ENCODE measurements at places on chromosomes 3 and 15.

GRCh38 chr3:57706462-57706861 is 13.6 kb upstream of the DENND6A start:
- no peak overlapping the region for H3K27ac ChIP-seq
- no peak overlapping the region for H3K4me3 ChIP-seq
- peaks cover 4% of the 10 kb centered on the region for H3K27me3 ChIP-seq

- peaks cover 26% of the 10 kb centered on the region for H3K27me3 ChIP-seq
- no peaks in the 10 kb centered on the region for H3K36me3 ChIP-seq
- H3K4me3 ChIP-seq: no peak overlapping the region
- no peak for ATAC-seq
- H3K4me1 ChIP-seq: no peaks in the 10 kb centered on the region
- H3K27ac ChIP-seq: no peak overlapping the region
These were observed 27.0 kb upstream of the DYNC1LI1 start for GRCh38 chr3:32597656-32598055.

DNA sequence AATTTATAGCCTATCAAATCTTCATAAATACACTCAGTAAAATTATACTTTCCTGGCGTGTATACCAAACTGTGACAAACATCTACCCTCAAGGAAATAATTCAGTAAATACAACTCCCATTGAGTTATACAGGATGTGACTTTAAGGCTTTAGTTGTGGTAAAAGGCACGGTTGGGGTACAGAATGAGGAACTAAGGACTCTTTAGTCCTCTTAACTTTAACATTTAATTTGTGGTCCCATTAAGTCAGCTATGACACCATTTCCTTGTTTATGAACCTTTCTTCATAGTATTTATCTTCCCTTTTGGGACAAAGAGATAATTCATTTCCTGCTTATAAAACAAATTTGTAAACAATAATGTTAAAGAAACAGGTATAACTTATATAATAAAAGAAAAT is 30.2 kb downstream of the IFT80 start:
- H3K27ac ChIP-seq: no peak overlapping the region
- ATAC-seq: no peak
- H3K4me3 ChIP-seq: no peak overlapping the region

DNA sequence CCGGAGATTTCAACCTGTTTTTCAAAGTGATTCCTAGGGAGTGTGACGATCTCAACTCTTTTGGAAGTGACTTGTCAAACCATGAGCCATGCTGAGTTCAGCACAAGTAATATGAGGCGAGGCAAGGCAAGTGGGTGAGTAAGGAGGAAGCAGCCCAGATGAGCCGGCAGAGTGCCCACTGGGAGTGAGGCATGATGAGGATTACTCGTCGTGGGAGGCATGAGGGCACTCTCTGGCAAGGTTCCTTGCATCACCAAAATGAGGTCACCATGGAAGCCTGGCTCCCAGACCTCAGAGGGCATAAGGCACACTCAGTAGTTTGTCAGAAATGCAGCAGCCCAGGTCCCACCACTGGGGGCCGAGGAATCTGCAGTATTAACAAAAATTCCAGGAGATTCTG is 636.1 kb downstream of the MAGI1 start:
- H3K36me3 ChIP-seq: no peaks in the 10 kb centered on the region
- ATAC-seq: no peak
- no peak overlapping the region for H3K4me3 ChIP-seq
- H3K27me3 ChIP-seq: no peaks in the 10 kb centered on the region

DNA sequence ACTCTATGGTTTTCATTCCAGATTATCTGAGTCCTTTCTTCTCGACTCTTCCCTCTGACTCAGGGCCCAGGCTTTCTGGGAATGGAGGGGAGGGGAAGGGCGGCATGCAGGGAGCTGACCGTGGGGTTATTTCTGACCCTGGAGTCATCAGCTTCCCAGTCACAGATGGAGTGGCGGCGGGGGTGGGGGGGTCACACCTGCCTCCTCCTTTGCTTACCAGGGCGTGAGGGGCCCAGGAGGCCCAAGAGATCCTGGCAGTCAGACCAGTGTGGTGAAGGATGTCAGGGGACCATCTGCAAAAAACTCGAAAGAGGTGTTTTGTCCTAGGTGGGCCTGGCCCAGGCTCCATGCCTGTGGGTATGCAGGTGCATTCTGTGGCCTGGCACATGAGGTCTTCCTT is 996 bp upstream of the XIRP1 start:
- H3K4me3 ChIP-seq: peak overlapping the region; percentile 66
- H3K27ac ChIP-seq: peak overlapping the region; percentile 67
- peaks cover 19% of the 10 kb centered on the region for H3K4me1 ChIP-seq
- no peak for ATAC-seq

DNA sequence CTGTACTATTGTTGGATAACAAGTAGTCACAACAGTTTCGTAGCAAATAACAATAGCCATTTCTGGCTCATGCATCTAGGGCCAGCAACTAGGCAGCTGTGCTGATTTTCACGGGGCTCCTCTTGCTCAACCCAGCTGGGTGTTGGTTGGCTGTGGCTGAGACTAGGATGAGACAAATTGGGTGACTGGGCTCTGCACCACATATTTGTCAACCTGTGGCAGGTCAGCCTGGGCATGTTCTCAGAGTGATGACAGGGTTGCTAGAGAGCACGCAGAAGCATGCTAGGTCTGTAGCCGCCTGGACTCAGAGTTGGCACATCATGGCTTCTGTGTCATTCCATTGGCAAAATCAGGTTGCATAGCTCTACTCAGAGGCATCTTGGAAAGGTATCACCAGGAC is 175.9 kb downstream of the OTOL1 start:
- H3K27ac ChIP-seq: no peak overlapping the region
- no peak for ATAC-seq
- H3K36me3 ChIP-seq: no peaks in the 10 kb centered on the region
- no peaks in the 10 kb centered on the region for H3K27me3 ChIP-seq
- H3K4me1 ChIP-seq: no peaks in the 10 kb centered on the region

GRCh38 chr3:153166206-153166605 is 4.2 kb downstream of the RAP2B start:
- H3K4me3 ChIP-seq: peak overlapping the region; percentile 95
- H3K36me3 ChIP-seq: peaks cover 54% of the 10 kb centered on the region
- H3K27ac ChIP-seq: peak overlapping the region; percentile 93
- ATAC-seq: no peak
- peaks cover 33% of the 10 kb centered on the region for H3K4me1 ChIP-seq
- no peaks in the 10 kb centered on the region for H3K27me3 ChIP-seq

- no peak for ATAC-seq
- no peaks in the 10 kb centered on the region for H3K4me1 ChIP-seq
- H3K27me3 ChIP-seq: no peaks in the 10 kb centered on the region
- H3K4me3 ChIP-seq: no peak overlapping the region
- no peak overlapping the region for H3K27ac ChIP-seq
- no peaks in the 10 kb centered on the region for H3K36me3 ChIP-seq
These were observed 235.5 kb upstream of the THRB start for GRCh38 chr3:24730173-24730572.

DNA sequence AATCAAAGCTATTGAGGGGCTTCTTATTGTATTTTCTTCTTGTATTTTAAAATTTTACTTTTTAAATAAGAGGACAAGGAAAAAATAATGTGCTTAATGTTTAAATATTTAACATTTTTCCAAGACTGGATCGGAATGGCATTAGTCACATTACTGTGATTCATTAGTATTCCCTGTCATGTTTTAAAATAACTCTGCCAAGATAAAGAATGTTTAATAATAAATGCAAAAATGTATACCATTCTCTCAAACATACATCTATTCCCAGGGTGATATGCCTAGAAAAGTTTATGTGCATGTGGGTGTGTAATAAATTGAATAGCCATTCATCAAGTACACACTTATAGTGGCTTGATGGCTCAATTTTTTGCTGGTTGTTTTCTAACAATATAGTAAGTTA is 936.1 kb downstream of the PLOD2 start:
- no peaks in the 10 kb centered on the region for H3K27me3 ChIP-seq
- no peak for ATAC-seq
- H3K4me3 ChIP-seq: no peak overlapping the region

GRCh38 chr15:87120555-87120954 is 1040.9 kb downstream of the AGBL1 start:
- H3K4me1 ChIP-seq: no peaks in the 10 kb centered on the region
- H3K36me3 ChIP-seq: no peaks in the 10 kb centered on the region

- H3K27ac ChIP-seq: peak overlapping the region; percentile 8
- peaks cover 8% of the 10 kb centered on the region for H3K36me3 ChIP-seq
- no peak overlapping the region for H3K4me3 ChIP-seq
- ATAC-seq: peak; percentile 83
- no peaks in the 10 kb centered on the region for H3K27me3 ChIP-seq
- peaks cover 10% of the 10 kb centered on the region for H3K4me1 ChIP-seq
These were observed 21.8 kb downstream of the MAP2K5 start for GRCh38 chr15:67564021-67564967.

DNA sequence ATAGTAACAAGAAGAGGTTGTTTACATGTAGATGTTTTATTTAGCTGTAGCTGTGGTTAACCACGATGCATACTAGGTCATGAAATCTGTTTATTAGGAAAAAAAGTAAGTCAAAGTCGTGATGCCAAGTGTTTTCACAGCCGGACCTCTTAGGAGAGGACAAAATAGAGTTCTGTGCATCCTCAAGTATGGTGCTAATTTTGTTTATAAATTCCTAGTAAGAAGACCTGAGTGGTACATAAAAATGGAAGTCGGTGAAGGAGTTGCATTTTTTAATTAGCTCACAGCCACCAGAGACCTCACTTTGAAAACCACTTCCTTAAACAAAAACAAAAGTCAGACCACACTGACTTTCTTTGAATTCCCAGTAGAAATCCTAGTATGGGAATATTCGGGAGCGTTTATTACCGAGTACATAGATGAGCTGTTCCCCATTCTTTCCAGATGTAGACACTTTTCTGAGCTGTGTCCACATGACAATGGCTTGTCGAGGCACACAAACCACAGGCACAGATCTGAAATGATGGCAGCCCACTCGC is 143.6 kb upstream of the UBE2E1 start:
- H3K4me3 ChIP-seq: no peak overlapping the region
- no peaks in the 10 kb centered on the region for H3K36me3 ChIP-seq
- no peaks in the 10 kb centered on the region for H3K4me1 ChIP-seq
- no peak for ATAC-seq
- peaks cover 10% of the 10 kb centered on the region for H3K27me3 ChIP-seq
- H3K27ac ChIP-seq: no peak overlapping the region

- no peaks in the 10 kb centered on the region for H3K36me3 ChIP-seq
- H3K27ac ChIP-seq: no peak overlapping the region
- H3K27me3 ChIP-seq: no peaks in the 10 kb centered on the region
- no peak overlapping the region for H3K4me3 ChIP-seq
- no peaks in the 10 kb centered on the region for H3K4me1 ChIP-seq
These were observed 107.0 kb downstream of the SHOX2 start for GRCh38 chr3:157999246-157999645.

DNA sequence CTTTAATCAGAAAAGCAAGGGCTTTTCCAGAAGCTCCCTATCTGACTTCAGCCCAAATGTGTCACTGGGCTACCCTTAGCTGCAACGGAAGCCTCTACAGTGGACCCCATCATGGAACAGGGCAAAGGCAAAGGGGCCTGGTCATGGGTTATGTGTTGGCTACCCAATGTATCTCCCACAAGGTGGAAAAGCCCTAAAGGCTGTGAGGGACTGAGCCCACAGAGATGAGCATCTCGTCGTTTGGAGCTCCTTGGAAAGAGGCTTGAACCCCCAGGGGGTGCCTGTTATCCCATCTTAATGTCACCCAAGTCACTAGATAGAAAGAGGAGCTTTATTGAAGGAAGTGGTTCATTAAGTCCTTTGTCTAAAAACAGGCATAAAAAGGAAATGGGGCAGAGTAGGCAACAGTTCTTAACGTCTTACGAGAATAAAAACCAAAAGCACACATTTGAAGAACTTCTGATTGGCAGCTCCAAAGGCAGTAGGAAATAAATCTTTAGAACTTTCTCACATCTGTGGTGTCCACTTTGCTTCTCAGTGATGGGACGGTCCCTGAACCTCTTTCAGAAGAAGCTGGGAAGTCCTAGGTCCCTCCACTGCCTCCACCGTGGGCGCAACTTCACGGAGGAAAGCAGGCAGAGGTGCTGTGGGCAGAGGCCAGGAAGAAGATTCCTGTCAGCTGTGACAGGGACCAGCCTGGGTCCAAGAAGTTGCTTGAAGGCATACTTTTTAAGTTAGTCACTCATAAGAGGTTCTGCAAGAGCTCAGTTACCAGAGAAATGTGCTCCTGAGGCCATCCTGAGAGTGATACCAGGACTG is 93.7 kb downstream of the MYLK start:
- no peak overlapping the region for H3K27ac ChIP-seq
- ATAC-seq: no peak
- H3K27me3 ChIP-seq: peaks cover 27% of the 10 kb centered on the region
- H3K4me1 ChIP-seq: no peaks in the 10 kb centered on the region
- H3K36me3 ChIP-seq: no peaks in the 10 kb centered on the region

DNA sequence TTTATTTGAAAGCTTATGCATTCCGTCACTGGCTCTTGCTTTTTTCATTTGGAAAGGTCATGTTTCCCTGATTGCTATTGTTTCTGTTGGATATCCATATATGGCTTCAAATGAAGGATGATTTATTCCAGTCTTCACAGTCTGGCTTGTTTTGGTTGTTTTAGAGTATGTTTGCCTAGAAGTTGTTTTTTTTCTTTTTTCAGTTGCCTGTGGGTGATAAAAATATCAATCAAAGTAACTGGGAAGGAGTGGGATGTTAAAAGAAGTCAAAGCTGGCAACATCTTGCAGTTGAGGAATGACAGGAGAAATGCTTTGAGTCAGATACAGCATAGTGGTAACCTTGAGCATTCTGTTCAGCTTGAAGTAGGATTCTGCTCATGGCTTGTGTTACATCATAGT is 610.5 kb downstream of the PLOD2 start:
- H3K4me1 ChIP-seq: no peaks in the 10 kb centered on the region
- H3K4me3 ChIP-seq: no peak overlapping the region
- ATAC-seq: no peak
- no peak overlapping the region for H3K27ac ChIP-seq

DNA sequence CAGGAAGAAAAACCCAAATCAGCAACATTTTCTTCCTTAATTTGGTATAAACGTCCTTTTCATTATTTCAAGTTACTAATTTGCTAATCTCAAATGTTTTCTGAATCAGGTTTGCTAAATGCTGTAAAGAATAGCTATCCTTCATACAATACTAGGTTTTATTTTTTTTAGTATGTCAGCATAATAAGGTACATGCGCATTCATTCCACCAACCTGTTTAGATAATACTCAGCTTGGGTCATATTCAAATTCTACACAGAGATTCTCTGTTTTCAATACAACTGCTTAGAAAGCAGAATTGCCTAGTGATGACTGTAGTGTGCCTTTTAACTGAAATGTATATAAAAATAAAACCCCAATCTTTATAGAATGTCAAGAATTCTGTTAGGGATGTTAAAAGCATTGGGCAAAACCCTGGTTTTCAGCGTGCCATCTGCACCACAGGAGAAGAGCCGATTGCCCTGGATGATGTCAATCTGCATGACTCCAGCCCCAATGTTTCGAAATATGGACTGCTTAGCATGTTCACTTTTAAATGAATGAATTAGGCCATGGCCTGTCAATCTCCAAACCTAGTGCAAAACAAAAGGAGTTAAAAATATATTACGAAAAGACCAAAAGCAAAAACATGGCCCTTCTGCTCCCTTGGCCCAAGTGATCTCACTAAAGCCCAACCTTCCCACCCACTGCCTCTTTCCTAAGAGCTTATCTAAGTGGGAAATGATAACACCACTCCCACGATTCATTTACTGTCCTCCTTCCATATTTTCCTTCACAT is 107.4 kb downstream of the GLDN start:
- ATAC-seq: no peak
- H3K27me3 ChIP-seq: no peaks in the 10 kb centered on the region
- H3K36me3 ChIP-seq: peaks cover 7% of the 10 kb centered on the region
- H3K4me1 ChIP-seq: no peaks in the 10 kb centered on the region
- H3K27ac ChIP-seq: no peak overlapping the region
